ENCODE measurements at places on chromosomes 3 and 15.
A peak's percentile ranks its signal among the peaks of the same experiment; 100 is the strongest.

- DNase-seq: no peak
These were observed 113.1 kb downstream of the ABI3BP start for GRCh38 chr3:100880072-100880471.

- DNase-seq: no peak
These were observed 589 bp downstream of the ANAPC13 start for GRCh38 chr3:134485075-134485717.

DNA sequence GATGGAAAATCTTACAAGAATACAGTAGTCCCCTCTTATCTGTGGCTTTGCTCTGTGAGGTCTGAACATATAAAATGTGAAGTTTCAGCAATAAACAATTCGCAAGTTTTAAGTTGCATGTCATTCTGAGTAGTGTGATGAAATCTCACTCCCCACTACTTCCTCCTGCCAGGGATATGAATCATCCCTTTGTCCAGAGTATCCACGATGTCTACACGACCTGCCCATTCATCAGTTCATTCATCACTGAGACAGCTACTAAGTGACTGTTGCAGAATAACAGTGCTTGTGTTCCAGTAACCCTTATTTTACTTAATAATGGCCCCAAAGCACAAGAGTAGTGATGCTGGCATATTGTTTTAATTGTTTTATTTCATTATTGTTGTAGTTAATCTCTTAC lies 489.2 kb upstream of the UBE2E2 start:
- DNase-seq: no peak

- DNase-seq: peak; percentile 35
These were observed 17.6 kb downstream of the TKT start for GRCh38 chr3:53238051-53238850.

- DNase-seq: no peak
These were observed 55.6 kb downstream of the CGGBP1 start for GRCh38 chr3:88003115-88003755.

- peak; percentile 42 for DNase-seq
These were observed 202.0 kb downstream of the AKAP13 start for GRCh38 chr15:85582131-85583079.

GRCh38 chr3:179921500-179921899 lies 115.2 kb downstream of the PEX5L start:
- no peak for DNase-seq

DNA sequence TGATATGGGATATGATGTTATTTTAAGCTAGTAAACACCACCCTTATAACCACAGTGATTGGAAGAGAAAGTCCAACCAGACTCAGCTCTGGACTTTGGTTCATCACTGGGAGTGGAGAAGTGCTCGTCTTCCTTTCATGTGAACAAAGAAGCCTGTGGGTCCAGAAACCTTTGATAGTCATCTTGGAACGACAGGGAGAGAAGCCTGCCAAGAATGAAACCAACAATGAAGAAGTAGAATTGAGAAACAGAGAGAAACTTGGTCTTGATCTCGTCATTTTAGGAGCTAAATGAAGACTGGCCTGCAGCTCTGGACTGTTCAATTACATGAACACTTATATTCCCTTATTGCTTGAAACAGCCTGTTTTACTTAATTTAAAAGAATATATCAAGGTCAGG lies 13.1 kb upstream of the SLC35G2 start:
- no peak for DNase-seq

DNA sequence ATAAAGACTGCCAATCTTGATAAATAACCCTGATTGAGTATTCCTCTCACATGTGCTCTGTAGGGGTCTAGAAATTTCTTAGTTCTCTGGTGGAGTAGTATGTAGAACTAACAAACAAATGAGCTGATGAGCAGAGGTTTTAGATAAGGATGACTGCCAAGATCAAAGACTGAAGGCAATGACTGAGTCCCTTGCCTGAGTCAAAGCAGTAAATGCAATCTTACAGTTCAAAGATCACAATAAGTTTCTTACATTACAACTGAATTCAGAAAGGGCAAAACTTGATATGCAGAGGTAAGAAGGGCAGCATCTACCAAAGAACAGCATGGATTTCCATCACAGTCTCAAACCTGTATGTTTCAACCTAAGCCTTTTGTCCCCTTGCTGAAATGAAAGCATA lies 172.2 kb upstream of the POU1F1 start:
- no peak for DNase-seq

- no peak for DNase-seq
These were observed 72.2 kb downstream of the MB21D2 start for GRCh38 chr3:192845526-192845855.

DNA sequence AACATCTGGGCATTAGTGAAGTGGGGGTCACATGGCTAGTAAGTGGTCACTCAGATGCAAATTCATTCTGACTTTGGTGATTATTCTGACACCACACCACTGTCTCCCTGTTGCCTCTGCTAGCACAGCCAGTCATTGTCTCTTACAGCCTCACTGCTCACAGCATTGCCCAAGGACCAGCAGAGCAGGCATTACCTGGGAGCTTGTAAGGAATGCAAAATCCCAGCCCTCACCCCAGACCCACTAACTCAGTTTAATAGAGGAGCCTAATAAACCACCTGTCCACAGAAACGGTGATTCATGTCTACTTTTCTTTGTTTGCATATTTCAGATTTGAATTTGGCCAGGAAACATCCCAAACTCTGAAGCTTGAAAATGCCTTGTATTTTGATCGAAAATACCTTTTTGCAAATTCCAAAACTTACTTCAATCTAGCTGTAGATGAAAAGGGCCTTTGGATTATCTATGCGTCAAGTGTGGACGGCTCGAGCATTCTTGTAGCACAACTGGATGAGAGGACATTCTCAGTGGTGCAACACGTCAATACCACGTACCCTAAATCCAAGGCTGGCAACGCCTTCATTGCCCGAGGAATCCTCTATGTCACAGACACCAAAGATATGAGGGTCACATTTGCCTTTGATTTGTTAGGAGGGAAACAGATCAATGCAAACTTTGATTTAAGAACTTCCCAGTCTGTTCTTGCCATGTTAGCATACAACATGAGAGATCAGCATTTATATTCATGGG lies 62.7 kb downstream of the GLDN start:
- DNase-seq: no peak

DNA sequence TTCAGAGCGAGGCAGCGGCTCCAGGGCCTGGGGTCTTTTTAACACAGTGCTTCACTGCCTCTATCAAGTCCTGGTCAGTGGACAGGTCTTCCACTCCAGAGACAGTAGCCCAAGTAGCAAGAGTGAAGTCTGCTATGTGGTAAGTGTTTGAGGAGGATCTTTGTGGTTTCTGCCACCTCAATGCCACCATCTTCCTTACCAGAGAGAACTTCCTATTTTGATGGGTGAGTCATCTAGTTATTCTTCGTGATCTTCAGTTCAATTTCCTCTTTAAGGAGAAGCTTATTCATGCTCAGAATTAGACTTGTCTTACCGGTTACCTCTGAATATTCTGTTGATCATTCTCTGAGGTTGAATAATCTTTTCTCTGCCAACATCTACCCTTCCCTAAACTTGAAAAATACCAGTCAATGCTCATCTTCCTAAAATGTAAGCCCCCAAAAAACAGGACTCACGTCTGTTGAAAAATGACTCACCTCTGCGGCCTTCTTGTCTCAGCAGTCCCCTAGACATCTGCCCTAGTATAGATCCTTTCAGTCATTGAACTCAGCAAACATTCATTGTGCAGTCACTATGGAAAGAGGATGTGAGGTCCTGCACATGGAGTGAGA lies 32.2 kb upstream of the BCL6 start:
- DNase-seq: no peak

DNA sequence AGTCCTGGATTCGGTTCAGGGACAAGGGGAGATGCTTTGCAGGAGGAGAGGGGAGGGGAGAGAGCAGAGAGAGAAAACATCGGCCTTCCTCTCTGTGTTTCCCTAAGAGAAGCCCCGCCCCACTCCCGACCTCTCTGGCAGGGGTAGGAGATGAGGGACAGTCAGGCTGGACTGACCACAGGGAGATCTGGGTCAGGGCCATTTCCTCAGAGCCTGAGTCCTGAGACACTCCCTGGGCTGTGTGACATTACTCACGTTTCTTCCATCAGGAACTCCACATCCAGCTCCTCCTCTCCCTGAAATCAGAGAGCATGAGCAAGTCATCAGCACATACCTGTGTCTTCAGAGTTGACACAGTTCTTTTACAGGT lies 9.1 kb downstream of the PLA2G4D start:
- DNase-seq: no peak

- no peak for DNase-seq
These were observed 12.3 kb upstream of the EHD4 start for GRCh38 chr15:41984622-41985021.

GRCh38 chr15:90190606-90191343 lies 10.4 kb upstream of the SEMA4B start:
- no peak for DNase-seq

DNA sequence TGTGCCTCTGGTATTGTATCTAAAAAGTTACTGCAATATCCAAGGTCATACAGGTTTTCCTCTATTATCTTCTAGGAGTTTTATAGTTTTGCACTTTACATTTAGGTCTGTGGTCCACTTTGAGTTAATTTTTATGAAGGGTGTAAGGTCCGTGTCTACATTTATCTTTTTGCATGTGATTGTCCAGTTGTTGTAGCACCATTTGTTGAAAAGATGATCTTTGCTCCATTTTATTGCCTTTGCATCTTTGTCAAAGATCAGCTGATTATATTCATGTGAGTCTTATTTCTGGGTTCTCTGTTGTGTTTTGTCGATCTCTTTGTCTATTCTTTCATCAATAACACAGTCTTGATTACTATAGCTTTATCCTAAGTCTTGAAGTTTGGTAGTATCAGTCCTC lies 6.7 kb downstream of the CHRNA7 start:
- DNase-seq: no peak

DNA sequence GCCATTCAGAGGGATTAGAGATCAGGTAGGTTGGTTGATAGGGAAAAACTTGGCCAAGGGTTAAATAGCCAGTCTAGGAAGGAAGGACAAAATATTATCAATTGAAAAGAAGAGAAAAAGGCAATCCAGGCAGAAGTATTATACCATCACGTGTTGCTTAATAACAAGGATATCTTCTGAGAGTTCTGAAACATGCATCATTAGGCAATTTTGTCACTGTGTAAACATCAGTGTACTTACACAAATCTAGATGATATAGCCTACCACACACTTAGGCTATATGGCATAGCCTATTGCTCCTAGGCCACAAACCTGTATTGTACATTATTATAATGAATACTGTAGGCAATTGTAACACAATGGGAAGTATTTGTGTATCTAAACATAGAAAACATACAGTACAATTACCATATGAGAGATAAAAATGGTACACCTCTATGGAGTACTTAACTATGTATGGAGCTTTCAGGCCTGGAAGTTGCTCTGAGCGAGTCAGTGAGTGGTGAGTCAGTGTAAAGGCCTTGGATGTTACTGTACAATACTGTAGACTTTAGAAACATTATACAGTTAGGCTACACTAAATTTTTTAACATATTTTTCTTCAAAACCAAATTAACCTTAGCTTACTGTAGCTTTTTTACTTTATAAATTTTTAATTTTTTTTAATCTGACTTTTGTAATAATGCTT lies 2.7 kb downstream of the TEX55 start:
- no peak for DNase-seq

DNA sequence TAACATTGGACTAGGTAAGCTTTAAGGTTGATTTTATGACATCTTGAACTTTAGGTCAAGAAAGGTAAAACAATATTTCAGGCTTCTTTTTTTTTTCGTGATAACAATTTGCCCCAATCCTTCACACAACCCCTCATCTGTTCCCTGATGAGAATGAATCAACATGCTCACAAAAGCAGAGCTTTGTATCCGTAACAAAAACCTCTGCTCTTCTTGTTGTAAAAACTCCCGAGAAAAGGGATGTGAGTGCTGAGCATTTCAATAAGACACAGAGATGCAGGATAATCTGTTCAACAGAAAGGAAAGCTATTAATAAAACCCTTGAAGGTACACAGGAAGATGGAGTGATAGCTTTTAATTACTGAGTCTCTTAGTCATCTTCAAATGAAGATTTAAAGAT lies 94.3 kb downstream of the RAD18 start:
- DNase-seq: no peak

- DNase-seq: no peak
These were observed 462.0 kb upstream of the ATP11B start for GRCh38 chr3:182331341-182331740.

DNA sequence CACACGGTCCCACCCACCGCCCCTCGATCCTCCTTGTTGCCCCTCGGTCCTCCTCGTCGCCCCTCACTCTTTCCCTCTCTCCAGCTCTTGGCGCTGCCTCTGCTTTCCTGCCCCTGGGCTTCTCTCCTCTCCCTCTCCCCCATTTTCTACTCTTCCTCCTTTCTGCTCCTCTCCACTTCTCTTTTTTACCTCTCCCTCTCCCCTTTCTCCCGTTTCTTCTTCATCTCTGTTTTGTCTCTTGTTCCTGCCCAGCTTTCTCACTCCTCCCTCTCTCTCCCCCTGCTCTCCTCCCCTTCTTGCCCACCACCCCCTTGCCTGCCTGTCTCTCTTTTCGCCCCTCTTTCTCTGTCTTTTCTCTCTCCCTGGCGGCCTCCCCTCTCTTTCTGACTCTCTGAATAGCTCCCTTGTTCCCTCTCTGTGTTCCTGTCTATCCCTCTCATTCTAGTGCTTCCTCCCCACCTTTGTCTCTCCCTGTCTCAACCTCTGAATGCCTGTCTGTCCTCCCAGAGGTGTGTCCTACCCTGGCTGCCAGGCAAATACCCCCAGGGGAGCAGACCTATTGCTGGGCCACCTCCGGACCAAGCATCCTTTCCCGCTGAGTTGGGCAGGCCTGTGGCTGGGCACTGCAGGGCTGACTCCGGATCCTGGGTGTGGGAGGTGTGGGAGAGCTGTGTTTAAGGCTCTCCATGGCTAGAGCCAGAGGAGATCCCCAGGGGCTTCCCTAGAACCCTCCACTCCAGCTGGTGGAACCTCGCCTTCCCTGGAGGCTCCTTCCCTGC lies 41.0 kb downstream of the EPHB3 start:
- no peak for DNase-seq

GRCh38 chr3:64392001-64392400 lies 166.7 kb upstream of the PRICKLE2 start:
- DNase-seq: no peak

- DNase-seq: no peak
These were observed 12.0 kb downstream of the CD86 start for GRCh38 chr3:122067214-122067550.

- no peak for DNase-seq
These were observed 105.1 kb downstream of the MEX3B start for GRCh38 chr15:81940467-81941451.

GRCh38 chr15:62051166-62051565 lies 9.1 kb downstream of the VPS13C start:
- no peak for DNase-seq

- no peak for DNase-seq
These were observed 9.5 kb downstream of the EBLN2 start for GRCh38 chr3:73070675-73071575.

DNA sequence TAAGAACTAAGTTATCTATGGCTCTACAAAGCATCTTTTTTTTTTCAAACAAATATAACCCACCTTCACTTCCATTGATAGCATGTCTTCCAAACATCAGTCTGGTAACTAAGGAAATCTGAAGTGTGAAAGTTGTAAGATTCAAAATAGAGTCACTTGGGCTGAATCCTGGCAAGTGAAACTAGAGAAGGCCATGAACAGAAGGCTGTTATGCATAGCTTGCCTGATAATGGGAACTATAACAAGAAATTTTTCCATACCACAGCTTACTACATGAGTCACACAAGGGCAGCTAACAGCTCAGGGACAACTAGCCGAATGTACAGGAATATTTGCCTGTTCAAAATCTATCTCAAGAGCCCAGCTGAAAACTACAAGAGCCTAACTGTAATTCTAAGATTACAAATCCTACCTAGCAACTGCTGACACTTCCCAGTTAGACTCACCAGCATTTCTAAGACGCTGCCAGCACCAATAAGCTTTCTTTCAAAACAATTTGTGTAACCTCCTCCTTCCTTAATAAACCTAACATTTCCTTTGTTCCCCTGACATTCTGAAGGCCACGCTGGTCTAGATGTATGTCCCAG lies 1066.5 kb downstream of the PLOD2 start:
- DNase-seq: no peak

All from left renal cortex interstitium (tissue), 4 donors.